ENCODE measurements at places on chromosomes 5 and 9. TPM values are rescaled to one million over a fixed set of nuclear protein-coding genes. Genes with fewer than 3 reads are reported as not detected.

DNA sequence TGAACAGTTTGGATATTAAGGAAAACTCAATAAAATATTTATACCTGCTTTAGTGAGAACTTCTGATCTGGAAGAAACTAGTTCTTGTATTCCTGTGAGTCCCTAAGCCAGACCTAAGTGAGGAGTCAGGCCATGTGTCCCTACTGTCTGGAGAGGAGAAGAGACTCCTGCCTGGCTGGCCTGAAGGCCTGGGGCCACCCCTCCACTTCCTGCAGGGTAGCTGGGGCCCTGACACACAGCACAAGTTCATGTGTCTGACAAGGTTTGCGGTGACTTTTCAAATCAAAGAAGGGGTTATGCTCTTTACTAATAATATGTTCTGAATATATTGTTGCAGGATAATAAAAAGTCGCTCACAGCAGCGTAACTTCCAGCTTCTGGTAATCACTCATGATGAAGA is 16.1 kb upstream of the IL13 start:
- H3K27ac ChIP-seq, result no peak overlapping the region
- H3K27me3 ChIP-seq, result no peaks in the 10 kb centered on the region
- no peaks in the 10 kb centered on the region for H3K36me3 ChIP-seq
- H3K4me1 ChIP-seq, result peaks cover 7% of the 10 kb centered on the region

DNA sequence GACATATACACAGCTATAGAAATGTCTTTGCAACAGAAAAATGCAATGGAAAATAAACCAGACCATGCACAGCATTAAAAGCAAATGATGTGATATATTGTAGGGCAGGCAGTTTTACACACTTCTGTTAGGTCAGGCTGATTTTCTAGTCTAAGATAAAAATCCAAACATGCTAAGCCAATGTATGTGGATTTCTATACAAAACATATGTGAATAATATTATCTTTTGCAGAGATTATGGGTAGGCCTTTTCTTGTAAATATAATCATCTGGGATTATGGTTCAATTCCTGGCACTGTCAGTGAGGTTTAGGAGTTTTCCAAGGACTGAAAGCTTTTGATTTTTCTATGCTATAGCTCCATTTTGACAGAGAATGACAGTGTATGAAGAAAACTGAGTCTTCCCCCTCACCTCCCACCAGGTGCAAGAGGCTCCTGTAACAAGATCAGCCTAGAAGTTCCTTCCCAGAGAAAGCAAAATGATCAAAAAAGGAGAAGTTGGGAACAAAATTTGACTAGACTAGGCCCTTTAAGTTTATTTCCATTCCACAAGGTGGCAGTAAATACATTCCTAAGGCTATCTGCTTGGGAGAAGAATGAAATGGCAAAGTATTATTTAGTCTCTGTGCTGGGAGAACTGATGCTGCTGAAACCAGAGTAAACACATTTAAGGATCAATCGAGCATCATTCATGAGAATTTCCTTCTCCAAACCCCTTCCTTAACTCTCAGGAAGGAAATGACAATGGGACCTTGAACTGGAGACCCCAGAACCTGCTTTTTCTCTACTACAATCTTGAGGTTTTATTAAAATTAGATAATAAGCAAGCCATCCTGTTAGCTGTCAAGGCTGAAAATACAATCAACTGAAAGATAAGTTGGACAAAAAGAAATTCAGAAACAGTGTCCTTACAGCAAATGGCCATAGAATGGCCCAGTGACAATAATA is 133.0 kb upstream of the TUT7 start:
- no peaks in the 10 kb centered on the region for H3K36me3 ChIP-seq
- no peaks in the 10 kb centered on the region for H3K27me3 ChIP-seq
- DNase-seq, result no peak

The GAS1 gene
- 1.4 TPM for total RNA-seq

- no peak overlapping the region for H3K27ac ChIP-seq
- H3K36me3 ChIP-seq, result no peaks in the 10 kb centered on the region
- H3K27me3 ChIP-seq, result no peaks in the 10 kb centered on the region
- DNase-seq, result no peak
- H3K4me3 ChIP-seq, result no peak overlapping the region
These were observed 27.0 kb downstream of the PRDM6 start for GRCh38 chr5:123116058-123116457.

DNA sequence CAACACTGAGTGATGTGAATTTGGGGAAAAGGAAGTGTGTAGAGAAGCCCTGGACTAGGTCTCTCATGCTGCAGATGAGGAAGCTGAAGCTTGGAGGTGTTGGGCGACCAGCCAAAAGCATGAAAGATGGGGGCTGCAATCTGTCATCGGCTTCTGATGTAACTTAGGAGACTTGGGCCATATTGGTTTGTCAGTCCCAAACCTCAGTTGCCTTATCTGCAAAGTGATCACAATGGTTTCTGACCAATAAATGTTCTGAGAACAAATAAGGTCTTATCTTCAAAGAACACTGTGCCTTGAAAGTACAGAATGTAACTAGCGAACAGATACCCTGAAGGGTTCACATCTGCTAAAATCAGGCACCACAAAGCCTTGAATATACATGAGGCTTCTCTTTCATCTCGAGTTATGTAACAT is 198.4 kb upstream of the NR3C1 start:
- peaks cover 53% of the 10 kb centered on the region for H3K4me1 ChIP-seq
- DNase-seq, result peak; percentile 56
- no peaks in the 10 kb centered on the region for H3K27me3 ChIP-seq
- no peak overlapping the region for H3K4me3 ChIP-seq
- H3K36me3 ChIP-seq, result no peaks in the 10 kb centered on the region

The BTNL3 gene
- 0.14 TPM for total RNA-seq

The NEUROG1 gene
- total RNA-seq, result not detected

The SLC6A7 gene
- not detected for total RNA-seq

GRCh38 chr5:86917117-86917579 is 299.4 kb downstream of the COX7C start:
- H3K27me3 ChIP-seq, result no peaks in the 10 kb centered on the region
- no peaks in the 10 kb centered on the region for H3K36me3 ChIP-seq
- H3K4me3 ChIP-seq, result no peak overlapping the region
- DNase-seq, result peak; percentile 29
